EL (cell line): ENCODE measurements at places on chromosomes 3 and 15.
A peak's percentile ranks its signal among the peaks of the same experiment; 100 is the strongest.

DNA sequence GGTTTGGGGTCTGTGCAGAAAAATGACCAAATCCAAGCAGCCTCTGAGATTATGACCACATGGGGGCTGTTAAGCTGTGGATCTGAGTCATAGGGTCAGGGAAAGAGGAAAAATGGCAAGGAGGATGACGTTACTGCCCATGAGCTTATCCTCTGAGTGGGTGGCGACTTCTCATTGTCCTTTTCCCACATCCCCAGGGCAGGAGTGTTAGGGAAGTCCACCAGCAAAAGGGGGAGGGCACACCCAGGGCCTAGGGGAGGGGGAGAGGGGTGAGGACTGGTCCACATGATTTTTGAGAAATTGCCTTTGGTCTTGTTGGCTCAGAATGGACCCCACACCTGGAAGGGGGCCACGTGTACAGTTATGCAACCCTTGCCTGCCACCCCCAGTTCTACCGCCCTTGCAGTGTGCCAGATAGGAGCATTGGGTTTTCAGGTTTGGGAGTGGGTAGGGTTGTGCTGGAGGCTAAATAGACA lies 2.6 kb downstream of the CD276 start:
- DNase-seq: peak; percentile 93

DNA sequence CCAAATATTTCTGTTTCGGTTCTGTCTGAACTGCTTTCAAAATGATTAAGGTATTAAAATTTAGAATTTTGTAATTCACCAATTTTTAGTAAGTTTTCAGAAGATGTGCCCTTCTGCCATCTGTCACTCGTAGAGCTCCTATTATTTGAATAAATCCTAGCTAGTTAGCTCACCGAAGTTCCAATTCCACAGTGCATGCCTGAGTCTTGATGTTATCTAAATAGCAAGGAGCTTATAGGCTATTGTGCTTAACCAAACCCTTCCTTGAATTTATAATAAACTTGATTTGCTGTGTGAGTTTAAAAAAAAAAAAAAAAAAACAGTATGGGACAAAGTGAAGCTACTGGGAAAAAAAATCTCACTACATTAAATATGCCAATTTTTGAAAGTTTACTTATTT lies 18.7 kb downstream of the ATP13A3 start:
- DNase-seq: peak; percentile 38

- DNase-seq: no peak
These were observed 220.0 kb downstream of the ABHD5 start for GRCh38 chr3:43910750-43911149.

DNA sequence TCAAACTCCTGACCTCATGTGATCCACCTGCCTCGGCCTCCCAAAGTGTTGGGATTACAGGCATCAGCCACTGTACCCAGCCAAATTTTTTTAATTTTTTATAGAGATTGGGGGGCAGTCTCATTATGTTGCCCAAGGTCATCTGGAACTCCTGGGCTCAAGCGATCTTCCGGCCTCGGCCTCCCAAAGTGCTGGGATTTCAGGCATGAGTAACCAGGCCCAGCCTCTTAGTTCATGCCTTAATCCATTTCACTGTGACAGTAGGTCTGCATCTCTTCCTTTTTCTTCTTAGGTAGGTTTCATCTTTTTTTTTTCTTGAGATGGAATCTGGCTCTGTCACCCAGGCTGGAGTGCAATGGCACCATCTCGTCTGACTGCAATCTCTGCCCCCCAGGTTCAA lies 37.3 kb upstream of the PPP4R2 start:
- DNase-seq: no peak

- DNase-seq: no peak
These were observed 1134.1 kb downstream of the EPHA3 start for GRCh38 chr3:90241481-90241880.
